ENCODE measurements at places on chromosomes 2 and 18.

DNA sequence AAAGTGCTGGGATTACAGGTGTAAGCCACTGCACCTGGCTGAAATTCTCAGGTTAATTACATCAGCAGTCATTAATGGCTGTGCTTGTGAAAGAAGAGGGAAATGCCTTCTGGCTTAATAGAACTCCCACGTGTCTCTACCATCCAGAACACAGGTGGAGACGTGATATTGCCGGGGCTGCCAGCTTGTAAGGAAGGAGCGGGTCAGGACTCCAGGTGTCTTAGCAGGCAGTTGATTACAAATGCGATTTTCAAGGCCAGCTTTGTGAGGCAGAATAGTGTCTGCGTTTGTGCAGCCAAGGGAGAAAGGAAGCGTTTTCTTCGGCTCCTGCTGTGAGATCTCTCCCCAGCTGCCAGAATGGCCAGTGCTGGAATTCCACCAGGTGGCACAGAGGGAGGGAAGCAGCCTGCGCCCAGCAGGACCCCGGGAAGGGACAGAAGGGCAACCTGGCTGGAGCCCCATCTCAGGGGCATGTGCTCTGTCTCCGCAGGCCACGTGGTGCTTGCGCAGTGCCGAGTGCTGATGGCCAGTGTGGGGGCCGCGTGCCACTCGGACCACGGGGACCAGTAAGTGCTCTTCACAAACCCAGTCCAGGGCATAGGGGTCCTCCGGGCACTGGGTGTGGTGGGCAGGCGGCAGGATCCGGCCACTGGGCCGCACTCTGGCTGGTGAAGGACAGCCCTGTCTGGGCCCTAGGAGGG lies 3.7 kb upstream of the ESPNL start:
- DNase-seq, result no peak

GRCh38 chr2:105517814-105518705 lies 119.2 kb upstream of the FHL2 start:
- no peak for DNase-seq

DNA sequence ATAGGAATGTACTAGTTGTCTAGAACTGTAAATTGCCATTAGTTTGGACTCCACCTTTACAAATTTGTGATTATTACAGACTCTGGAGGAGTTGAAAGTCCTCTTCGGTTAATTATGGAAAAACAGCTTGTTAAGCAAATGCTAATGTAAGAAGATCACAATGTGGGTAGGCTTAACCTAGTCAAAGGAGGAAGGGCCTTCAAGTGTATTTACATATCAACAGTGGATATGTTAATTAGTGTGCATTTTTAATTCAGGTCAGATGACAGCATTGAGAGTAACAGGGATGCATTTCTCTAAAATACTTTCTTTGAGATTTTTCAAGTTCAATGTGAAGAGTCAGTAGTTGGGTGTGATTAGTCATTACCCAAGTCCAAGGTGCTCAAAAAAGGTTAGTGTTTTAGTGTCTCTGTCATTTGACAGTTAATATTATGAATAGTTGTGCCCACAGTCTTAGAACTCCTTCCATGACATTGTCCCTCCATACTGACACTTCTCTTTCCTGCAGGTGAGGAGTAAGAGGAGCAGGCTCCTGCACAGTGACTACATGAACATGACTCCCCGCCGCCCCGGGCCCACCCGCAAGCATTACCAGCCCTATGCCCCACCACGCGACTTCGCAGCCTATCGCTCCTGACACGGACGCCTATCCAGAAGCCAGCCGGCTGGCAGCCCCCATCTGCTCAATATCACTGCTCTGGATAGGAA lies 28.0 kb downstream of the CD28 start:
- DNase-seq, result no peak

DNA sequence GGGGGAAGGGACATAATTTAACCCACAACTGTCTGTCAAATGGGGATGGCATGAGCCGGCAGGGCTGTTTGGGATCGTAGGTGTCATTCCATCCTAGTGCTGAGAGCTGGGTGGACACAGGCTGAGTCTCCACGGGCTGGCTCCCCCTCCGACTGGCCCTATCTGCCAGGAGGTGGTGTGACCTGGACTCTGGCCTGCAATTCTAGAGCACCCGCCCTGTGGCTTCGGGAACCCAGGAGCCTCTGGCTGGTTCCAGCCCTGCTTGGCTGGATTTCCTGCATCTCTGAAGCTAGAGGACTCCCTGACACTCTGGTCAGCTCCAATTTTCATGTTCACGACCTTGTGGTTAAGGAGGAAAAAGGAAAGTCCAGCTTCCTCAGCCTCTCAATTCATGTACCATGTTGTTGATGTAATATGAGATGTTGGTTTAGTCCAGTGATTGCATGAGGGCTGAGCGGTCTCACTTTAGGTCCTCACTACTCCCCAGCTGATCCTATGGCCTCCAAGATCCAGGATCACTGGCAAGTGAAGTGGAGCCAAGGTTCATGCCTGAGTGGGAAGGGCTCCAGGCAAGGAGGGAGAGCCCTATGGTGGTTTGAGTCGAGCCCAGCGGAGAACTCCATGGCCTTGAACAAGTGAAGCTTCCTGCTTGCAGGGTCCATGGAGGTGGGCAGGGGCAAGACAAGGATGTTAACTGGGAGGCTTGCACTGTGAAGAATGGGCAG lies 169.1 kb downstream of the NDUFA10 start:
- no peak for DNase-seq

DNA sequence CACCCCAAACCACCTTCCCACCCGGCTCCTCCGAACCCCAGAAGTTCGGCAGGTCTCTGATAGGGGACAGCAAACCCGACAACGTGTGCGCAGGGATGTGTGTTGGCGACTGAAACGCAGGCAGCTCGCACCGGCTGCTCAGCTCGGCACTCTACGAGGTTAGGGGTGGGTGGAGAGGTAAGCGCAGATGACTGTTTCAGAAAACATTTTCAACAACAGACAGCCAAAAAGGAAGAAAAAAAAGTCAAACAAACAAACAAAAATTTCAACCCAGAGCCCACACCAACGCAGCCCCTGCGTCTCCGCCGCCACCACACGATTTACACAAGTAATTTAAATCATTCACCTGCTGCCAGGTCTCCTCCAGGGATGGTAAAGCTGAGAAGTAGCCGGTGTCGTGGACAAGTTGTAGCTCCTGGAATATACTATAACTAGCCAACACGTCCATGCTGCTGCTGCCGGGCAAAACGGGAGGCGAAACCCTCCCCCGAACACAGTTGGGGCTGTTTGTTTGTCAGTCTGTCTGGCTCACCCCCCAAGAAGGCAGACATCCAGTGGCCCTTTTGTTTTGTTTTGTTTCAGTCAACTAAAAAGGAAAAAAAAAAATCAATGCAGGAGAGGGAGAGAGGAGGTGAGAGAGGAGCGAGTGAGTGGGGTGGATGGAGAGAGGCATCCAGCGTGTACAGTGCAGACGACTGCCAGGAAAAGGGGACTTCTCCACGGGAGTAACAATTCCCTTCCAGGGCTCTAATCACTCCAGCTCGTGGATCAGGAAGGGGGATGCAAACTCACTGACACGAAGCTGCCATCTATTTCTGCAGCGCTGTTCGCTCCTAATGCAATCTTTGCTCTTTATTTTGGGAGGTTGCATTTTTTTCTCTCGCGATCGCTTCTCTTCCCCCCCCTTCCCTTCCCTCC lies at the start of gene KLF7:
TSS of gene KLF7 (minus strand) at position 828 of the 918 bp plus-strand sequence. CDS start at position 448, 380 bp downstream.
- no peak for DNase-seq

DNA sequence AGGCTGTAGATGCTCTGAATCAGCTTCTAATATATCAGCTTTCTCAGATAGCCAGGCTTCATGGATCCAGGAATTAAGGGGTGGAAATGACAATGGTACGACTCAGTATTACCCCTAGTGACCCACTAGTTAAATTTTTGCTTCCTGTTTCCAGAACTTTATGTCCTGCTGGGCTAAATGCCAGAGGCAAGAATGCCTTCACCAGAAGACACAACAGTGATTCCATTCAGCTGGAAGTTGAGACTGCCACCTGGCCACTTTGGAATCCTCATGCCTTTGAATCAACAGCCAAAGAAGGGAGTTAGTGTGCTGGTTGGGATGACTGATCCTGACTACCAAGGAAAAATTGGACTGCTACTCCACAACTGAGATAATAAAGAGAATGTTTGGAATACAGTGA lies 239.1 kb downstream of the ASXL3 start:
- no peak for DNase-seq

DNA sequence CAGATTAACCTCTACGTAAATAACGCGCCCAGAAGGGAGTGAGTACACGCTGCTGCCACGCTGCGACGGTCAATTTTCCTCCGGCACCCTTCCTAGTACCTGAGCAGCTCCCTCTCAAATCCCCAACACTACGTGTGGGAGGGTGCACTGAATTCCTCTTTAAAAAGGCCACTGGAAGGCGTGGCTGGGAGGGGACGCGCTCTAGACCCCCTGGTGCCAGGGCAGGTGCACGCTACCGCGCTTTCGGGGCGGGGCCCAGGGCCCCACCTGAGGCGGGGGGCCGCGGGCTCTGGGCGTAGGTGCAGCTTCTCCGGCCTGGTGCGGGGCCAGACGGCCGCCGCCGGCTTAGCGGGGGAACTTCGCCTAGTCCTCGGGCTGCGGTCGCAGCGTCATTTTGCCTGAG lies 668 bp upstream of the ANKRD12 start:
- DNase-seq, result no peak

GRCh38 chr2:20617892-20618467 lies 32.9 kb downstream of the HS1BP3 start:
- no peak for DNase-seq

- no peak for DNase-seq
Measured at GRCh38 chr2:69755862-69756467, 14.0 kb downstream of the ANXA4 start.

DNA sequence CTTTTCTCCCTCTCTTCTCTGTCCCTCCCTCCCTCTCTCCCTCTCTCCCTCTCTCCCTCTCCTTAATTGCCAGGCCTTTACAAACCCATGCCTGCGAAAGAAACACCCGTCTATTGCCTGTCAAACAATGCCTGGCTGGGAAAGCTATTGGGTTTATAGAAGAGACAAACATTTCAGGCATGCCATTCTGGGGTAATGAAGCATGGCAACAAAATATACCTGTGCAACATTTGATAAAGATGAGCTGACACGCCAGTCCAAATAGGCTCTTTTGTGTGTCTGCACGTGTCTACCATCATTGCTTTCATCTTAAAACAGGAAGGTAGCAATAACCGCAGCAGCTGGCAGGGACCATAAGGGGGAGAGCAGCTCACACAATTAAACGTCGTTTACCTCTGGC lies 282.1 kb downstream of the ZNF516 start:
- no peak for DNase-seq

- DNase-seq, result no peak
Measured at GRCh38 chr2:20563251-20563650, 87.6 kb downstream of the HS1BP3 start.

DNA sequence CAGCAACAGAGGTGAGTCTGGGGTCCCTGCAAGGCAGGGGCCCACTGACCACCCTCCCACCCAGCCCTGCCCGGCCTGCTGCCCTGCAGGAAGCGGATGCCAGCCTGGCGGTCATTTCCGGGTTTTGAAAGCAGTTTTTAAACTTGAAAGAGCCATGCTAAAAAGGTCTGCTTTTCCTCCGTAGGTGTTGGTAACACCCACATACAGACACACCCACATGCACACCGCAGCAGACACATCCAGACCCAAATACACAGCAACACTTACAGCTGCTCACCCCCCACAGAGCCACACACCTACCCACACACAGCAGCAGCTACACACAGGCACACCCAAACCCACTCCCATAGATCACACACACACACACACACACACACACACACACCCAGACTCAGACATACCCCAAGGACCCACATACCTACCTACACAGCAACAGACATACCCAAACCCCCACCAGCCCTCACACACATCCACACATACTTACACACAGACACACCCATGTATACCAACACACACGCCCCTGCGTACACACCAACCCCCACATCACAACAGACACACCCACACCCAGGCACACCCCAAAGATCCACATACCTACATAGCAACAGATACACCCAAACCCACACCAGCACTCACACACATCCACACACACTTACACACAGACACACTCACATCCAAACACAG lies 7.6 kb downstream of the ZFP36L2 start:
- no peak for DNase-seq

- no peak for DNase-seq
Measured at GRCh38 chr2:122739732-122740593, 984.5 kb downstream of the TSN start.

GRCh38 chr18:12606592-12607315 lies 51.2 kb downstream of the SPIRE1 start:
- no peak for DNase-seq

- DNase-seq, result no peak
Measured at GRCh38 chr2:38438883-38439612, 62.0 kb upstream of the ATL2 start.

GRCh38 chr2:184875911-184876310 lies 277.6 kb downstream of the ZNF804A start:
- no peak for DNase-seq

DNA sequence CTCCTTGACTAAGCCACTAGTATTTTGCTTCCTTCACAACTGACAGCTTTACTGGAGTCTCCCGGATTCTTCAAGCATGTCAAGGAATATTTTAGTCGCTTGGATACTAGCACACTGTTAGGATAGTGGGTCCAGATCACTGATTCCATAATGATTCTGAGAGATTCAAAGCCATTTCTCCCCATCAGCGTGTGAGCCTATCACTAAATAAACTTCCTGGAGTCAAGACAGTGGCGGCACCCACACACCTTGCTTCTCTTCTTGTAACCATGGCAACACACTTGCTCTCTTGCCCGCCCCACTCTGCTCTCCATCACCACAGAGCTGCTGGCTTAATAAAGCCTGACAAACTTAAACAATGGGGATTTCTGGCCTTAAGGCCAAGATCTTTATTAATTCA lies 245.1 kb downstream of the LRRTM1 start:
- no peak for DNase-seq

DNA sequence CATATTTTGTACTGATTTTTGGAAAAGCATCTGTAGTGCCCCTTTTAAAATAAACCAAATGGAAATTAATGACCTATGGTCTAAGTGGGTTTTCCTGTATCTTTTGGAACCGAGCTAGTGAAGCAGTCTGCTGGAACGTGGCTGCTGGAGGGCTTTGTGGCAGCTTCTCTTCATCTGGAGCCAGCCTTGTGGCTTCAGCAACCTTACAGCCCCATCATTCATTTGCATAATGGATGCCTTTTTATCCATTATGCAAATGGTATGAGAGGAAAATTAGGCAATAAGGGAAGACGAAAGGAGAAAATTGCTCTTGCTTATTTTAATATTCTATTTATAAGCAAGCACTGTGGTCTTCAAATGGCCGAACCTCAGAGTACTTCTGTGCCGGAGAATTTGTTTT lies 421.0 kb downstream of the PARD3B start:
- no peak for DNase-seq

GRCh38 chr2:138282014-138282672 lies 219.4 kb upstream of the SPOPL start:
- DNase-seq, result no peak

DNA sequence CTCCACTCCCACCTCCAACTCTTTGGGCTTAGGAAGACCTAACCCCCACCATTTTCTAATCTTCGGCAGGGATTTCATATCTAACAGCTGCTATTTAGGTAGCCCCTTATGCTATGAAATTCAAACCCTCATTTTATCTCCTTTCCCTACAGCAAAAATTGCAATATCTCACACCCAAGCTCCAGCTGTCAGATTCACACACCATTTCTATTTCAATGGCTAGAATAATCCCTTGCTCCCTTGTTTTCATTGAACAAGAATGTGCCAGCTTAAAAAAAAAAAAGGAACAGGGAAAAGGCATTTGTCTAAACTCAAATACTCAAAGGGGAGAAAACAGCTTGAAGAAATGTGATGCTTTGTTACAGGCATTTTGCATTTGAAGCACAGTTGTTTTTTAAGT lies 850.6 kb upstream of the ACVR2A start:
- DNase-seq, result no peak

GRCh38 chr18:12455496-12455895 lies 47.8 kb downstream of the PRELID3A start:
- DNase-seq, result no peak

- no peak for DNase-seq
Measured at GRCh38 chr2:66541646-66542045, 106.7 kb downstream of the MEIS1 start.
